MCF 10A (cell line): ENCODE measurements at places on chromosomes 3 and 15. TPM values are rescaled to one million over a fixed set of nuclear protein-coding genes. Genes with fewer than 3 reads are reported as not detected.

GRCh38 chr15:83904107-83905040 is 250.5 kb downstream of the ADAMTSL3 start:
- no peaks in the 10 kb centered on the region for H3K27me3 ChIP-seq
- no peak overlapping the region for H3K27ac ChIP-seq
- no peak for DNase-seq
- no peaks in the 10 kb centered on the region for H3K36me3 ChIP-seq
- H3K4me3 ChIP-seq, result no peak overlapping the region

DNA sequence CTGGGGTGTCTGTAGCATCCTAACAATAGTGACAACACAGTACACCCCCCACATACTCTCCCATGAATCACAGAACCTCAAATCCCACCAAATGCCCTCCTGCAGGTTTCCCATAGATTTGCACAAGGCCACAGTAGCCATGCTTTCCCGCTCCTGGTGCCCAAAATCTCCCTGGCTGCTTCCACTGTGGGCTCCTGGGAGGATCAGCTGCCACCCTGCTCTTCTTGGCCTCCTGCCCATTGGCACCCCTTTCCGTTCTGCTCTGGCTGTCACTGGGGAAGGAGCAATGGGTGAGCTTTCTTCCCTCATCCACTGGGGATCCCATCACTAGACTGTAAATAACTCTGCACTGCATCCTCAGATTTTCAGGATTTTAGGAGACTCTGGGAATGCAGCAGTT is 92.1 kb upstream of the SLC24A5 start:
- no peaks in the 10 kb centered on the region for H3K27me3 ChIP-seq
- peaks cover 5% of the 10 kb centered on the region for H3K4me1 ChIP-seq
- no peak overlapping the region for H3K4me3 ChIP-seq

GRCh38 chr3:137020315-137020714 is 62.5 kb downstream of the IL20RB start:
- H3K27me3 ChIP-seq, result no peaks in the 10 kb centered on the region
- peaks cover 79% of the 10 kb centered on the region for H3K36me3 ChIP-seq
- DNase-seq, result no peak
- no peak overlapping the region for H3K4me3 ChIP-seq

CCDC54 gene
- not detected in 2 replicates for total RNA-seq

GALNT15 gene
- 3.0 and 10.2 TPM in 2 replicates for total RNA-seq
